ENCODE measurements at places on chromosomes 5 and 9.

DNA sequence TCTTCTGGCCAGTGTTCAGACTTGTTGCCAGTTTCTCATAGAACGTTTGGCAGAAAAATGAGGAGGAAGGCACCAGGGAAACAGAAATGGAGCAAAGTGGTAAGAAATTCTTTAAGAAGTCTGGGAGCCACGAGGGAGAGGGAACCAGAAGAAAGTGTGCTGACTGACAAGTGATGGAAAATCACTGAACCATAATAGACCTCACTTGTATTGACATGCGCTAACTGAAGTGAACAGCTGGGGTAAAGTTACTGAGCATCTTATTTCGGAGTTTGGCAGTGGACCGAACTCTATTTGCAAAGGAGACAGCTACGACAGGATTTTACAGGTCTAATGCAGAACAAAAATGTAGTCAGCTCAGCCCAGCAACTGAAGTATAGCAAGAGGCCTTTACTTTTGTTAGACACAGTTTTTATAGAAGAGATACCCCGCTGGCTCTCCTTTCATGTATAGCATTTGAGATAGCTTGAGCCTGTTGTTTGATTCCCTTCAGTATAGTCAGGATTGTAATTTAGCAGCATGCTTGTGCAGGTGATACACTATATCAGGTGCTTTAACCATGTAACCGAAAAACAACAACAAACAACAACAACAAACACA lies 53.6 kb downstream of the HMHB1 start:
- no peak for DNase-seq

GRCh38 chr5:45772402-45772801 lies 76.2 kb upstream of the HCN1 start:
- no peak for DNase-seq

- DNase-seq = no peak
These were observed 21.7 kb upstream of the SPDL1 start for GRCh38 chr5:169561893-169562292.

DNA sequence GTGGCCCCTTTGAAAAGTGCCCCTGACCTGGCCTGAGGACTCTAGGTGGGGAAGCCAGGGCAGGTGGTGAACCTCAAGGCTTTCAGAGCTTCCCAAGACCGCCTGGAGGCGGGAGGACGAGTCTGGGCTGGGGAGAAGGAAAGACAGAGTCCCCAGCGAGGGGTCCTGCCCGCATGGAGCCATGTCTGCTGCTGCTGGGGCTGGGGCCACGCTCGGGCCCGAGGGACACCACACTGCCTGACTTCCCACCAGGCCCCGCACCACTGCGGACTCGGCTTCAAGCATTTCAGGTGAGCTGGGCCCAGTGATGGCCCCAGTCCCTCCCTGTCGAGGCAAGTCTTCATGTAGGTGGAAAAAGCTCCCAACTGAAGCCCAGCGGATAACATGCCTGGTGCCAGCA lies 62.1 kb upstream of the SARDH start:
- DNase-seq = no peak

- no peak for DNase-seq
These were observed 41.3 kb upstream of the HSPA9 start for GRCh38 chr5:138616508-138616907.

DNA sequence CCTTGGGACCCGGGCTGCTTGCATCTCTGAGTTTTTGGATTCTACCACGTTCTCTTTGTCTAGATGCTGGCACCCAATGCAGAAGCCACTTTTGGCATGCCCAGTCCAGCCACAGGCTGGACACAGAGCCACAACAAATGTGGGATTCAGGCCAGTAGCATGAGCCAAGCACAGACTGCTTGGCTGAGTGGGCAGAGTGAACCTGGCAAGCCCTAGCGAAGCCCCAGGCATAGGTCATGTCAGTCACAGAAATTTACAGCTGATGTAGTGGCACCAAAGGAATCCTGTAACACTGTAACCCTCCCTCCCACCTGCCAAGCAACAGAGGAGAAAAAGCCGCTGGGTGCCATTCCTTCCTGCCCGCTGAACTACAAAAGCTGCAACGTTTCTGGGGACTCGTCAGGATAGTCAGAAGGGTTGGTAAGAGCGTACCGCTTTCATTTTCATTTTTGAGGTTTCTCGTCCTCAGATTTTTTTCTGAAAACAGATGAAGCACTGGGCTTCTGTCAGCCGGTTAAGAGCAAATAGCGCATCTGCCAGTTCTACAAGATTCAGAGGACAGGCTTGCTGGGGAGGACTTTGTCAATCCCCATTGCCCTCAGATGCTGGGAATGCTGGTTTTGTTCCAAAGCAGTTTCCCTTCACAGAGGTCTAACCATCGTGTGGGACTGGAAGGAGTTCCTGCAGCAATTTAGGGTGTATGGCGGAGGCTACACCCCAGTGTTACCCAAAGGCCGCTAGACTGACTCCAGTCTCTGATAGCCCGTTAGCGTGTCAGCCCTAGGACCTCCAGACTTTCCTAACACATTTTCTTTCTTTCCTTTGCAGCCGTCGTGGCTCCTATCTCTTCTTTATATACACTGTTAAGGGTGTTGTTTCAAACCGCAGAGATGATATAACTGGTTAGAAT lies 399.0 kb downstream of the HTR1A start:
- no peak for DNase-seq

DNA sequence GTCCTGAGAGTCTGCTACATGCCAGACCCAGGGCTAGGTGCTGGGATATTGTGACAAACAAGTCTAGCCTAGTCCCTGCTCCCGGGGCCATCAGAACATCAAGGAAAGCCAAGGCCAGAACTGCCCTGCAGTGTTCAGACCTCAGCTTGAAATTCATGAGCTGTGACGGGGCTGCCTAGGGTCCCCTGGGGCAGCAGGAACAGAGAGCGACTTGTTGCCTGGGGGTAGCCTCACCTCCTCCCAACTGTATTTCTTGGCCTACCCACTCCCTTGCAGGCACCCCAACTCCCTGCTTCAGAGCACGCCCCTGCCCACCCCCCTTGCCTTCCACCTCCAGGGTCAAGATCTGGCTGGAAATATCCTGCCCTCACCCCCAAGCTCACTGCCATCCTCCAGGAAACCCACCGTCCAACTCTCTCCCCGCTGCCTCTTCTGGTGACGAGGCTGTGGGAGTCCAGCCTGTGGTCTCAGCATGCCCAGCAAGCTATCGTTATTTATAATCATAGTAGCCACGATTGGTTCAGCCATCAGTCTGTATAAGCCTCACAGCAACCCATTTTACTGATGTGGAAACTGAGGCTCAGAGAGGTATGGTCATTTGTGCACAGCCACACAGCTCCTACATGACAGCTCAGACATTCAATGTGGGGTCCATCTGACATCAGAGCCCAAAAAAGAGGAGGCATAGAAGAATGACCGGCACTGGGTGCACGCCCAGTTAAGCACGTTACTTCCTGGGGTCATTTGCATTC lies 10.7 kb downstream of the DNM1 start:
- DNase-seq = no peak

- DNase-seq = no peak
These were observed 1.7 kb upstream of the PTGDS start for GRCh38 chr9:136975644-136976043.

DNA sequence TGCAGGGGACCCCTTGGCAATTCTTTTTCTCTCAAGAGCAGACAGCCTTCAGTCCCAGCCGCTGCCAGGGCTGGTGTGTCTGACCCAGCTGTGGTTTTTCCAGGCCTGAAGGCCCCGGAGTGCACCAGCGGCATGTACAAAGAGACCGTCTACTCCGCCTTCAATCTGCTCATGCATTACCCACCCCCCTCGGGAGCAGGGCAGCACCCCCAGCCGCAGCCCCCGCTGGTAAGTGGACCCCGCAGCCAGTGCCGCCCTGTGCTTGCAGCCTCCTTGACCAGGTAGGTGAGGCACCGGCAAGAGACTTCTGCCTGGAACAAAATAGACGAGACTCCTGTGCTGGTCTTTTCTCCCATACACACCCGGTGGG lies 1.3 kb downstream of the TCF7 start:
- DNase-seq = no peak

- DNase-seq = no peak
These were observed 555.2 kb upstream of the GRAMD2B start for GRCh38 chr5:125868036-125868435.

DNA sequence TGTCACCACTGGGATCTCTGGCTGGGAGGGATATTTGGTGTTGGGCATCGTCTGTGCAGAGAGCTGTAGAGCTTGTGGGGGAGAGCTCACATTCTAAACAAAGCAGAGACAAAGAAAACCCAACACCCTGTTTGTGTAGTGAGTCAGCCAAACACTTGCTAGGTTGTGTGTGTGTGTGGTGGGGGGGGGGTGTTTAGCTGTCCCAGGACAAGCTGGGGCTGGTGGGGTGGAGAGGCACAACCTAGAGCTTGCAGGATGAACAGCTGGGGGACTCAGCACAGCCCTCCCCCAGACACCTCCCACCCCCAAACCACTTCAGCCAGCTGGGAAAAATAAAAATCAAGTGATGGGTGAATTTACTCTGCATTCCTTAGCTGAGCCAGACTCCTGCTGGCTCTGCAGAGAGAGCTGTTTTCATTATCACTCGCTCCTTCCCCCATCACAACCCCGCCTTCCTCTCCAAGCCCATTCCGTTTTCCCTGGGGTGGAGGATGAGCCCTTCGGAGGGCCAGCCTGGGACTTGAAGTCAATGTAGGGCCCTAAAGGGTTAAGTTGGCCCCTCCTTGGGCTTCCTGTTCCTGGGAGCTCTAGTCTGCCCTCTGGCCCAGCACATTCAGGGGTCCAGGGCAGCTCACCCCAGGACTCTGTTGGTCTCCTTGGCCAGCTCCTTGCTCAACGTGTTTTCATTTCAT lies 2.6 kb downstream of the OLFML2A start:
- no peak for DNase-seq

DNA sequence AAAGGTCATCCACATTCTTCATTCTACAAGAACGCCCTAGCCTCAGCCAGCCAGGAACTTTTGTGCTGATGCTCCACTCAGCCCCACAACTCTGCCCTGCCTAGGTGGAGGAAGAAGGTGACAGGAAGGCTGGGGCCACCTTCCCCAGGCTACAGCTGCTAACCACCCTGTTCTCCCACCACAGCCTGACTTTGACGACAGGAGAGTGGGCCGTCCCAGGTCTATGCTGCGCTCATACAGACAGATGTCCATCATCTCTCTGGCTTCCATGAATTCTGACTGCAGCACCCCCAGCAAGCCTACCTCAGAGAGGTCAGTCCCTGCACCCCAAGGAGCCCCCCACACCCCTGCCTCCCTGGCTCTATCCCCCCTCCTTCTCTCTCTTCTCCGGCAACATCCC lies 28.2 kb upstream of the FOXI1 start:
- no peak for DNase-seq

DNA sequence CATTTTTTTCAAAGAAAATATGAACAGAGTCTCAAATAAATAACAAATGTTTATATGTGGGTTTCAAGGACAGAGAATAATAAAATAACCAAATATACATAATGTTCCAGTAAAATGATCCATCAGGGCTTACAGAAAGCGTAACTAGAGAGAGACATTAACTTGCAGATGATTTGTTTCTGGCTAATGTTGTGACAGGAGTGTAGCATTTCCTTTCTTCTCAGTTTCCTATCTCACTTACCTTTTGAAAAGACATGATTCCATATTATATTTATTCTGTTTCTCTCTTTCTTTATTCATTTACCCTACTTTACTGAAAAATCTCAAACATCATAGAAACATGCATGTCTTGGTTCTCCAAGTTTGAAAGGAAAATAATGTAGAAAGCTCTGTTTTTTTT lies 451.3 kb upstream of the CDH9 start:
- DNase-seq = no peak

- DNase-seq = no peak
These were observed 21.2 kb downstream of the GAS1 start for GRCh38 chr9:86926145-86926544.
